ENCODE measurements at places on chromosomes 4 and X.
A peak's percentile ranks its signal among the peaks of the same experiment; 100 is the strongest.

DNA sequence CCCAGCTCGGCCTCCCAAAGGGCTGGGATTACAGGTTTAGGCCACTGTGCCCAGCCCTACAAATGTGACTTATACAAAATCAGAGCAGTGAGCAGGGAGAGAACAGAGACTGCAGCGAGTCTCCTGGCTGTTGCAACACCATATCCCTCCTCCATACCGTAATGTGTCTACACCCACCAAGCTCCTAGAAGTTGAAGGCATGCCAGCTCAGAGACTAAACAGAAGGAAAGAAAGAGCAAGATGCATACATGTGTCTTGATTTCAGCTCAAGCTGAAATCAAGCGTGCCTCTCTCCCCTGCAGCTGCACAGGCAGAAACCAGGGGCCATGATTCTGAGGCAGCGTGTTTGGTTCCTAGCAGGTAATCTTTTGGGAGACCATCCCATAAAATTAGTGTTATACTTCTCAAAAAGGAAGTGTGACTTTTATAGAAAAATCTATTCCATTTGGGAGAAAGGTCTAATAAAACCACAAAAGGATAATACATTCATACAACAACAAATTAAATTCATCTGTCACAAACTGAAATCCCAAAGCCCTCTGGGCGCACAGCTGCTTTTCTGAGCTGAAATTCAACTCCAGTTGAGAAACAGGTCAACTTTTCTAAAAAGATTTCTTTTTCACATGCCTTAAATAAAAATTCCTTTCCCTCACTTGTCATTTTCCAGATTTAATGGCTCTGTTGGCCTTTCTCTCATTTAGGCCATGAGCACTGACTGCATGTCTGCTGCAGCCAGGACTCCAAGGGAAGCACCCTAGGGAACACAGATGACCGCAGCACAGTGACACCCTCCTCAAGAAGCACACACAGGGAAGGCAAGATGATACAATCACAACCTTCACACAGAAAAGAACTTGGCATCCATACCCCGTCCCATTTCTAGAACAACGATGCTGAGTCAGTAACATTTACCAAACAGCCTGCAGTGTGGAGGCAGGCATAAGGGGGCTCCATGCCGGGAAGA, 34.4 kb downstream of the AFAP1 start:
- DNase-seq: no peak

DNA sequence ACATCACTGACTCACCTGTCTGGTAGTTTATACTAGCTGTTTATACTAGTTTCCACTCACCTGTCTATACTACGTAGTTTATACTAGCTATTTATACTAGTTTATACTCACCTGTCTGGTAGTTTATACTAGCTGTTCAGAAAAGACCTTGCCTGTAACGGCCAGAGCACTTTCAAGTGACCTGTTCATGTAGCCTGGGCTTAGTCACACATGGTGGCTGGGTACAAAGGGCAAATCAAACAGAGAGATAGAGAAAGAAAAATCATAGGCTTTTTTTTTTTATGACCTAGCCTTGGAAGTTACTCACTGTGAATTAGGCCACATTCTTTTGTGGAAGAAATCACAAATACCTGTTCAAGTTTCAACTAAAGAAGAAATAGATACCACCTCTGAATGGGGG, 30.7 kb upstream of the SPANXN4 start:
- no peak for DNase-seq

- no peak for DNase-seq
These were observed 76.8 kb upstream of the MCF2 start for GRCh38 chrX:139784807-139785206.

DNA sequence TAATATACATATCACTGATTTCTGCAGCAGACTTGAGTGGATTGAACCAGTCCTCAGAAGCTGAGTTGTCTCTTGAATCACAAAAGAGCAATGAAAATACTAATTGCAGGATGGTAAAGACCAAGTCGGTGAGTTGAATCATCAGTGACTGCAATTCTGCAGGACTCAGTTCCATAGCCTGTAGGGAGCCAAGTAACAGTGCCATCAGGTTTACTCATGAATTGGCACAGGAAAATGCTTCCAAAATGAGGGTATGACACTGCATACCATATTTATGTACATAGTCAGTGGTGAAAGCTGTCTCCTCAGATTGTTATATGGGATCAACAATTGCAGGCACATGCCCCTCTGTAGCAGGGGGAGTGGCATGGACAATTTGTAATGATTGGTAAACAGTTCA, 192.8 kb downstream of the CCNG2 start:
- DNase-seq: no peak

- DNase-seq: no peak
These were observed 34.7 kb downstream of the P2RY10 start for GRCh38 chrX:78979789-78980464.

DNA sequence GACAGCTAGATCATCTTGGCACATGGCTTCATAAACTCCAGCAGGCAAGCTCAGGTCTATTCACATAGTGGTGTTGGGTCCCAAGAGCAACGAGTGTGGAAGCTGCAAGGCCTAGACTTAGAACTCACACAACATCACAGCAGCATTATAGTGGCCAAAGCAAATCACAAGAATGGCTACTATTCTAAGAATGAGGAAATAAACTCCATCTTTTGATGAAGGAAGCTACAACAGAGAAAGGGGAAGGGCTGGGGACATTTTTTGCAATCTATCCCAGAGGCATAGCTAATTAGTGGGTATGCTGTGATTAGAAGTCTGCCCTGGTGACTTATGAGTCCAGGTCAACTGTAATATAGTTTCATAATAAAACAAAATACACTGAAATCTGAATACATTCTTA, 42.9 kb upstream of the TAB3 start:
- no peak for DNase-seq

GRCh38 chr4:1240721-1241465, 8.0 kb downstream of the CTBP1 start:
- DNase-seq: no peak

- no peak for DNase-seq
These were observed 129.2 kb upstream of the EPHA5 start for GRCh38 chr4:65799513-65799912.

- DNase-seq: no peak
These were observed 184.6 kb upstream of the KIT start for GRCh38 chr4:54473077-54473545.

- DNase-seq: no peak
These were observed 32.1 kb upstream of the VEGFC start for GRCh38 chr4:176824645-176825366.

GRCh38 chr4:31183256-31183655, 463.1 kb downstream of the PCDH7 start:
- DNase-seq: no peak

GRCh38 chr4:82721819-82722423, 76.7 kb downstream of the SCD5 start:
- DNase-seq: no peak

DNA sequence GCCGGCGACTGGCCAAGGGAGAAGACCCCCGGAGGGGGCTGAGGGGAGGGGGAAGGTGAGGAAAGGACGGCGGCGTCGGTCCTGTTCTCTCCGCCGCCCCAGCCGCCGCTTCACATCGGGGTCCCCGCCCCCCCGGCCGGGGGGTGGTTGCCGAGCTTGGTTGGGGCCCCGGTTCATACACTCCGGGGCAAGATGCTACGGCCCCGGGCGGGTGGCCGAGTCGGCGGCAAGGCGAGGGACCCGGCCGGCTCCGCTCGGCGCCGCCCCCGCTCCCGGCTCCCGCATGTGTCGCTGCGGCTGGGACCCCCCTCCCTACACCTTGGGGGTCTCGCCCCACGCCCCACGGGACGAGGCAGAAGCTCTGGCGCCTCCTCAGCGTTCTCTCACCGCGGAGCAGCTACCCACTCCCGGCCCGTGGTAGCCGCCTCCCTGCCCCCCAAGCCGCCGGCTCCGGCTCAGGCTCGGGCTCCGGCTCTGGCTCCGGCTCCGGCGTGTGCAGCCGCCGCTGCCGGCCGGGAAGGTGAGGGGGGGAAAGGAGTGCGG, 461 bp downstream of the FBXW7 start:
- peak; percentile 55 for DNase-seq

DNA sequence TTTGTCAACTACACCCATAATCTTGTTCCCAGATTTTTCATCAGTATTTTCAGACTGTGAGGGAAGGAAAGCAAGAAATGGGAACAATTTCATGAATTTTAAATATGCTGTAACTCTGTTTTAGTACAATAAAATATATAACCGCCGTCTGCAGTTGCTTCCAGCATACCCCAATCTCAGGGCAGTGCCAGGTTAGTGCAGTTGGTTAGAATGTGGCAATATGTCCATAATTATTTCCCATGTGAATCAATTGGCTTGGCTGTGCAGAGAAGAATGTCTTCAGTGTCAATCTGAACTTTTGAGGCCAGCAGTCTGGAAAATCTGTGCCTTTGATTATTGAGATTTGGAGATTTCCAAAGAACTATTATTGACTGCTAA, 5.0 kb upstream of the MMAA start:
- DNase-seq: no peak

DNA sequence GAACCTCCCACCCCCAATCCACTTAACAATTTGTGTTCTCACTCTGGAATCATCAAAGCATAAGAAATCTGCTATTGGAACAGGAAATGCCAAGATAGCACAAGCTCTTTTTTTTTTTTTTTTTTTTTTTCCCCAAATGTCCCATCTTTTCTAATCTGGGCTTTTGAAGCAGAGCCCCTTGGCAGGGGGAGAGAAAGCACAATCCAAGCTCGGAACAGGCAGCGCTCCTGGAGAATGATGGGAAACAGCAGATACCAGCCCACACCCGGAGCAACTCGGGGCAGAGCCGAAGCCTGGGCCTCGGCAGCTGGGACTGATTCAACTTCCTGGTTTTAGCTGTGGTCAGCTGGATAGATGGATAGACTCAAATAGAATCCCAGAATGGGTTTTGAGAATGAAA, 235.1 kb downstream of the QDPR start:
- no peak for DNase-seq

GRCh38 chrX:18664947-18665346, 7.0 kb downstream of the RS1 start:
- no peak for DNase-seq

DNA sequence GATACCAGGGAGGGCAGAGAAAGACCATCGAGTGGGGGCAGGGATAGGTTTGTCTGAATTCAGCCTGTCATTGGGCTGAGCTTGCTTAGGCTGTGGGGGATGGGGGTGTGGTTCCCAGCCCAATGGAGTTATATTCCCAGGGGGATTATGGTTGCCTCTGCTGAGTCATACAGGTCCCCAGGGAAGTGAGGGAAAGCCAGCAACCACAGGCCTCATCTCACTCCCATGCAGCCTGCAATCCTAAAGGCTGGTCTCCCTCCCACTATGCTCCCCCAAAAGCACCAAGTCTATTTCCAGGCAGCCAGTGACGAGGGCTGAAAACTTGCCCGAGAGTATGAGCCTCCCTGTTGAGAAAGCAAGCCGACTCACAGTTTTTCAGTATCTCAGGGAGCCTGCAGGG, 39.3 kb downstream of the AFM start:
- no peak for DNase-seq

- no peak for DNase-seq
These were observed 88.0 kb downstream of the LEF1 start for GRCh38 chr4:108080747-108081146.

GRCh38 chrX:129793604-129794191, 13.9 kb downstream of the SASH3 start:
- DNase-seq: no peak

- no peak for DNase-seq
These were observed 69.9 kb downstream of the HMGB2 start for GRCh38 chr4:173264245-173264644.

DNA sequence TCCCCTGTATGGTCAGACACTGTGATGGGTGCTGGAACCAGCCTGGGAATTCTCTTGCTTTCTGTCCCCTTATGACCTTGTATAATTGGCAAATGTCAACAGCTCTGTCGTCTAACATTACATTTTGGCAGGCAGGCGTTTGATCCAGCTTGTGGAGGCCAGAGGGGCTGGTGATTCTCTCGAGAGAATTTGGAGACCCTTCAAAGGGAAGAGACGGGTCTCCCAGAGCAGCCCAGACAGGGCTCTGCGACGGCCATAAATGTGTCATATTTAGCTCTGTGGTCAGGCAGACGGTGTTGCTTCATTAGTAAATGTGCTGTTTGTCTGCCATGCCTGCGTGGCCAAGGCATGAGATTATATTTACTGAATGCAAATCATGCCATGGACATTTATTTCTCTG, 68.7 kb downstream of the SORCS2 start:
- no peak for DNase-seq

DNA sequence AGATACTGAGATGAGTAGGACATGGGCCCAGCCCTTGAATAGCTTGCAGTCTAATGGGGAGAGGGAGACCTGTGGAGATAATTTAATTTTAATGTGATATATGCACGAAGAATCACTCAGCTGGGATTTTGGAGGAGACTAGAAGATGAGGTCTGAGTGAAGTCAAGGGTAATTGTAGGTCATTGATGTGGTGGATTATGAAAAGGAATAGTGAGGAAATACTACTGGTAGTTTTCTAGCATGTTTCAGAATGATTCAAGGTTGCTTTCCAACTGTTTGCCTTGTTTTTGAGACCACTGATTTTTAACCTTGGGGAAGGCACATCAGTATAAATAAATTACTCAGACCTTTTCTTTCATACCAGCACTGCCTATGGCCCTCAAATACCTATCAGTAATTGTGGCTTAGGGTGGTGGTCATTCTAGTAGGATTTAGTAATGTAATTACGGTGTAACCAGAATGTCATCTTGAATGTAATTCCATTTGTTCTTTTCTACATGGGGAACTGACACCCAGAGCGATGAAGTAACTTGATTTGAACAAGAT, 25.6 kb downstream of the PTTG2 start:
- DNase-seq: no peak

DNA sequence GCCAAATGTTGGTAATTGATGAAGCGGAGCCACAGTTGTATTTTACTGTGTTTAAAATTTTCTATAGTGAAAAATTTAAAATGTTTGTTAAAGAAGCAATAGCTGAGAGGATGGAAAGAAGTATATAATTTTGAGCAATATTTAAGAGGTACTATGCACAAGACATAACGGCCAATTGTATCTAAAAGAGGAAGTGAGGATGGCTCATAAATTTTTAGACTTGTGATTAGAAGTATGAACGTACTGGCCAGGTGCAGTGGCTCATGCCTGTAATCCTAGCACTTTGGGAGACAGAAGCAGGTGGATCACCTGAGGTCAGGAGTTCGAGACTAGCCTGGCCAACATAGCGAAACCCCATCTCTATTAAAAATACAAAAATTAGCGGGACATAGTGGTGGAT, 12.7 kb upstream of the HHIP start:
- no peak for DNase-seq

DNA sequence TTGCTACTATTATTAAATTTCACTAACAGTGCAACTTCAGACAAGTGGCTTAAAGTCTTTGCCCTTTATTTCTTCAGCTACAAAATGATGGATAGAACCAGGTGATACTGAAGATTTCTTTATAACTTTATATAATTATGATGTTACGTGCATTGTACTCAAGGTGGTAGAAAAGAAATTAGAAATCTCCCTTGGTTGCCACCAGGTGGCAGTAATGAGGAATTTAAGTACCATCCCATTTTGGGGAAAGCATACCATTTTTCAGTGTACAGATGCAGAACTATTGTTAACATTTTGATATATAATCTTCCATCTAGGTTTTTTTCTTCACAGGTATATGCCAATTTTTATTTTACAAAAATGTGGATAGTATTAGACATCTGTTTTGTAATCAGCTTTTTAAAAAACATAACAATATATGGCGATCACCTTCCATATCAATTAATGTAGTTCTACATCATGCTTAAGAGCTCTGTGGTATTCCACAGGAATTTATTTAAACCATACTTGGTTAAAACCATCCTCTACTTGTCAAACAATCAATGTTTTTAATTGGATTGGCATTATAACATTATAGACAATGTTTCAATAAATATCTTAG, 37.7 kb upstream of the RAB33B start:
- no peak for DNase-seq

- DNase-seq: no peak
These were observed 60.5 kb upstream of the TSPAN7 start for GRCh38 chrX:38500866-38501265.
